ENCODE measurements at places on chromosomes 4 and X.

- no peak for DNase-seq
These were observed 170.1 kb downstream of the SHROOM3 start for GRCh38 chr4:76605099-76605563.

GRCh38 chr4:110211007-110211769 is 12.8 kb upstream of the ELOVL6 start:
- DNase-seq = no peak

- peak; percentile 54 for DNase-seq
These were observed 2.0 kb downstream of the TMEM255A start for GRCh38 chrX:120308959-120309872.

DNA sequence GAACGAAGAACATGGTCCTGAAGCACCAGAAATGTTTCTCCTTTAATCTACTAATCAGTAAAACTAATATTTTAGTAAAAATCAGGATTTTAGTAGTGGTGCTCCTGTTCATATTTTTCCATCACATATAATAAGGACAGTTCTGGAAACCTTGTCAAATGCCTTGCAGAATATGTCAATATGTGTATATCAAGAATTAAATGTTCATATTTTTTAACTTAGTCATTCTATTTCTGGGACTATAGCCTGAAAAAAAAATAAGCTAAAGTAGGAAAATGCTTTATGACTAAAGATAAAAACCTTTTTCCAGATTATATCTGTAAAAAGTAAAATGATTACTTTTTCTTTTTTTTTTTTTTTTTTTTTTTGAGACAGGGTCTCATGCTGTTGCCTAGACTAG is 65.1 kb downstream of the MAB21L2 start:
- no peak for DNase-seq

DNA sequence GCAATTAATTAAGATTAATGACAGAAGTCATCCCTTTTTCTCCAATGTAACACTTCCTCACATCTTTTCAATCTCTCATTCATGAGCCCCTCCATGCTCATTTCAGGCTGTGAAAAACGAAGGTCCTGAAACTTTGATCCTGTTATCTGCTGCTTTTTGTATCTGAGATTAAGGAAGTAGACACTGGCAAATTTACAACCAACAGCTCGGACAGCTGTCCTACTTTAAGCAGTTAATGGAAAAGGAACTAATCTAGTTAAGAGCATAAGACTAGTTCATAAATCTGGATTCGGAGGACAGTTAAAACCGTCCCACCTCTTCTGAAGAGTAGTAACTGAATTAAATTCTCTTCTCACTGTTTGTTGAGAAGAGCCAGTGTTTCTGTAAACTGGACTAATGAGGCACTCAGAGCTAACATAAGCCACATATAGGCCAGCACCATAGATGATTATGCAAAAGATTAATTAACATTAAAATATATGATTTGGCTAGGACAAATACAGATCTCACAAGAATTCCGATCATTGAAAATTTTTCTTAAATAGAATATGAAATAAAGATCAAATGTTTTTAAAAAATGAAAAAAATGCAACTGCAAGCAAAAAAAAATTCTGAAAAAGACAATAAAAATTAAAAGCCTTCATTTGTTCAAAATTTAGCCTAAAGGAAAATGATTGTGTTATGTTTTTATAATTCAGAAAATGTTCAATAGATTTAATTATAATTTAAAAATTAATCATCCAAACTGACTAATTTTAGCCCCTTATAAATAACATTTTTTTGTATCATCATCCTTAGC is 114.4 kb downstream of the ANTXR2 start:
- no peak for DNase-seq
